ENCODE measurements at places on chromosomes 13 and 19.

GRCh38 chr19:43148233-43148632, 38.1 kb downstream of the PSG5 start:
- DNase-seq, result no peak

GRCh38 chr13:50707628-50708027, 135.9 kb downstream of the DLEU7 start:
- DNase-seq, result no peak

GRCh38 chr19:16370641-16371391, 46.2 kb downstream of the KLF2 start:
- DNase-seq, result no peak

GRCh38 chr19:49927526-49928264, 1.3 kb upstream of the ATF5 start:
- DNase-seq, result no peak

DNA sequence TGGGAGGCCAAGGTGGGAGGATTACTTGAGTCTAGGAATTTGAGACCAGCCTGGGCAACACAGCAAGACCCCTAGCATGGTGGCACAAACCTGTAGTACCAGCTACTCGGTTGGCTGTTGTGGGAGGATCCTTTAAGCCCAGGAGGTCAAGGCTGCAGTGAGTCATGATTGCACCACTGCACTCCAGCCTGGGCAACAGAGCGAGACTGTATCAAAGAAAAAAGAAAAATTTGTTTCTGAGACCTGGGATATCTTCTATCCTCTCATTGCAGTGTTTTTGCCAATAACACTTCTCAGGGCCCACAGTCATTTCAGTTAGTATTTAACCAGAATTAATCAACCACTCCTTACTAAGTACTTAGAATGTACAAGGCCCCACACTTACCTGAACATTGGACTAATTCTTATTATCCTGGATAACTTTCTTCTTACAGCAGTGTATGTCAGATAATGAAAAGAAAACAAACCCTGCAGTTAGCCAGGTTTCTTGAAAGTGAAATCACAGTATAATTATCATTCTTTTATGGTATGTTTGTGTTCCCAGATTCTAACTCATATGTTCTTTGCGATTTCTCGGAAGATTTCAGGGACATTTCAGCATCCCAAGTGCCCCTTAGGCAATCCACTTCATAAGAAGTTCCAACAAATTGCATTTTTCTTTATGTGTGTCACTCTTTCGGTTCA, 75.6 kb upstream of the KLF5 start:
- DNase-seq, result no peak

GRCh38 chr13:112053167-112053743, 13.7 kb upstream of the SOX1 start:
- no peak for DNase-seq

DNA sequence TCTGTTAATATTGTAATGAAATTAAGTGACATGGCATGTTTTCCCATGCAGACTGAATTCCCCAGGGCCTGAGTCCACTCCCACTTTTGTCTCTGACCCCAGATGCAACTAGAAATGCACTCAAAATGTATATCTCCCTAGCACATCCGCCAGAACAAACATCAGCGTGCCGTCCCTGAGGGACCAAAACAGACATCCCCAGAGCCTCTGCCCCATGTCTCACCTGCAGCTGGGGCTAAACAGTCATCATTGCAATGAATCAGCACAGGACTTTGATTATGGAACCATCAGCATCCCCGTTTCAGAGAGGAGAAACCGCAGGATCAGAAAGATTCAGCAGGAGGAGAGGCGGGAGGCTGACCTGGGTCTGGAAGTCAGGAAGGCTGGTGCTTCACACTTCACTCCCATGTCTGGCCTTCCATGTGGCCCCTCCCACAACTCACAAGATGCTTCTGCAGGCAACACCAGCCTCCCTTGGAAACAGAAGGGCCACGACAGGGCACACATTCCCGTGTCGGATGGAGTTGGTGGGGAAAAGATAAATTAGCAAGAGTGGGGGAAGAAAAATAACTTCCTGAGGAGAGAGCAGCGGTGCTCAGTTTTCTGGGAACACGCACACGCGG, 130.6 kb upstream of the VSTM2B start:
- DNase-seq, result no peak

GRCh38 chr19:32222556-32222955, 122.9 kb upstream of the ZNF507 start:
- no peak for DNase-seq

- DNase-seq, result no peak
These were observed 23.0 kb downstream of the GPC6 start for GRCh38 chr13:93249364-93250306.

DNA sequence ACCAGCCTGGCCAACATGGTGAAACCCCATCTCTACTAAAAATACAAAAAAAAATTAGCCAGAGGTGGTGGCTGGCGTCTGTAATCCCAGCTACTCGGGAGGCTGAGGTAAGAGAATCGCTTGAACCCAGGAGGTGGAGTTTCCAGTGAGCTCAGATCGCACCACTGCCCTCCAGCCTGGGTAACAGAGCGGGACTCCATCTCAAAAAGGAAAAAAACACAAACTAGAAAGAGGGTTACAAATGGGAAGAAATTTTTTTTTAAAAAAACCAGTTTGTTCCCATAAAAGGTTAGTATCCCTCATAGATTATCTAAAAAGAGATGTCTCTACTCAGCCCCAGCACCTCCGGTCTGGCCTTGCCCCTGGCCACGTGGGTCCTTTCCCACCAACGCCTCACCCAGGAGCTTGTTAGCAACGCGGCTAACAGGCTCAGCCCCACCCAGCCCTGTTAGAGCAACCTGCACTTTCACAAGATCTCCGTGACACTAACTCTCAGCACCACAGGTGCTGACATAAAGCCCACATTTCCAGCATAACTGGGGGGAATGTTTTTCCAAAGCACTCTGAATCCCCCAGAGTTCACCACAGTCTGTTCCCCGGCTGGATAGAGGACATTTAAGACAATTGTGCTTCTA, 4.3 kb downstream of the DMKN start:
- no peak for DNase-seq

DNA sequence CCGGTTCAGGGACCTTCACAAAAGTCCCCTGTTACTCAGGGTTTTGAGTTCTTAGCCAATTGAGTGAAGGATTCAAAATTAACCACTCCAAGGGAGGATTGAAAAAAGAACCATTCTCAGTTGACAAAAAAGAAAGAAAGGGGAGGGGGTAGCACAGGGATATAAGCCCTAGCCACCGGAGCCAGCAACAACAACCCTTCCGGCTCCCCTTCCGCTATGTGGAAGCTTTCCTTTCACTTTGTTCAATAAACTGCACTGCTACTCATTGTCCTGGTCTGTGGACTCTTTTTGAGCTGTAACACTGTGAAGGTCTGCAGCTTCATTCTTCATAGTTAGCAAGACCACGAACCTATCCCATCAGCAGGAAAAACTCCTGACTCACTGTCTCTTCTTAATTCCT, 1488.1 kb upstream of the PRR20A start:
- DNase-seq, result no peak

DNA sequence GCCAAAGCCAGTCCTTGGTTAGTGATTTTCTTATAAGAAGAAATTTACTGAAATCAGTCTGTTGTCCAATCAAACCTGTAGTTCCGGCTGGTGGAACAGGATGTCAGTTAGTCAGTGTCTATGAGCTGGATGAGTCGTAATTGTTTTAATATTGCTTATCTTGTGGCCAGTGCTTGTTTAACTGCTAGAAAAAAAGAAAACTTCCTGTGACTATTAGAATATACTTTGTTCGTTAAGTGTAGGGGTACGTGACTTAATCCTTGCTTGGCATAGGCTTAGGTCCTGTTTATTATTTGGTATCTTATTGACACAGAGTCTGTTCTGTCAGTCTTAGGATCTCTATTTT, 1484.8 kb upstream of the MIR17HG start:
- no peak for DNase-seq

DNA sequence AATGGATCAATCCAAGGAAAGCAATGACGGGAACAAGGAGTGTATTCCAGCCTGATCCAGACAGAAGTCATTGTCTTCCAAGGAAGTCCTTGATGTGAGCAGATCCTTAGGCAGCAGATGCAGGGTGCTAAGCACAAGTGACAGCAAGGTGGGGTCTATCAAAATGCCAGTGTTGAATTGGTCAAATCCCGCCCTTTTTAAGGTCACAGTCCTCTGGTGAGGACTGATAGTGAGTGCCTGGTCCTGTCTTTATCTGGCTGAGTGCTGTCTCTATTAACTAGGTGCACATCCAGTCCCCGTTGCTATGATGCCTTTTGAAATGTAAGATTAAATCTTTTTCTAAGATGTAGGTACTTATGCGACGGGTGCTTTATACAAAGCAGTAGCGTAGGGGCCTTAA, 1.3 kb upstream of the LAMP1 start:
- no peak for DNase-seq

DNA sequence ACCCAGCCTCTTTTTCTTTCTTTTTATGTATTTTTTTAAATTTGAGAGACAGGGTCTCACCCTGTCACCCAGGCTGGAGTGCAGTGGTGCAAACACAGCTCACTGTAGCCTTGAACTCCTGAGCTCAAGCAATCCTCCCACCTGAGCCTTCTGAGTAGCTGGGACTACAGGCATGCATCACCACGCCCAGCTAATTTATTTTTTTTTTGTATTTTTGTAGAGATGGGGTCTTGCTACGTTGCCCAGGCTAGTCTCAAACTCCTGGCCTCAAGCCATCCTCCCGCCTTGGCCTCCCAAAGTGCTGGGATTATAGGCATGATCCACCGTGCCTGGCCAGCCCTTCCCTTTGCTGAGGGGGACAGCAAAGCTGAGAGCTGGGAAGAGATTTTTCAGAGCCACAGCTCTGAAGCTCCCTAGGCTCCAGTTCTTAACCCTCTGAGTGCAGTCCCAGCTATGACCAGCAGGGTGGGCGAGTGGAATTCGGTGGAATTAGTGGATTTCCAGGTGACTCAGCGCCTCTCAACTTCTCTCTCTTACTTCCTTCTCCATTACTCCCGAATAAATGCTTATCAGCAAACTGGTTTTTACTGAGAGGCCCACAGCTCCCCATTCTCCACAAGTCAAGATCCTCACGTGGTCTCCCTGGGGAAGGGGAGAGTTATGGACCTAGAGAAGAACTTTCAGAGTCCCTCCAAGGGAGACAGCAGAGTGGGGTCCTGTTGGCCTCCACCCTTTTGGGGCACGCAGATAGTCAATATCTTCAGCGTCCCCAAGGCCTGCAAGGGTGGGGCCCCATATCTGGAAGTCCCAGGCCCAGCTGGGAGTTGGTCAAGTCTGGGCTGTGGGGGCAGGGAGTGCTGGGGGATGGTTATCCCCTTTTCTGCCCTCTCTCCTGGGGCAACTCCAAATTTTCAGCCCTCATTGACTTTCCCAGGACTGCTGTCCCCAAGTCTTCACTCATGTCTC, 1.2 kb downstream of the BLVRB start:
- DNase-seq, result peak; percentile 78

GRCh38 chr13:32370805-32371204, 55.5 kb downstream of the BRCA2 start:
- DNase-seq, result no peak

DNA sequence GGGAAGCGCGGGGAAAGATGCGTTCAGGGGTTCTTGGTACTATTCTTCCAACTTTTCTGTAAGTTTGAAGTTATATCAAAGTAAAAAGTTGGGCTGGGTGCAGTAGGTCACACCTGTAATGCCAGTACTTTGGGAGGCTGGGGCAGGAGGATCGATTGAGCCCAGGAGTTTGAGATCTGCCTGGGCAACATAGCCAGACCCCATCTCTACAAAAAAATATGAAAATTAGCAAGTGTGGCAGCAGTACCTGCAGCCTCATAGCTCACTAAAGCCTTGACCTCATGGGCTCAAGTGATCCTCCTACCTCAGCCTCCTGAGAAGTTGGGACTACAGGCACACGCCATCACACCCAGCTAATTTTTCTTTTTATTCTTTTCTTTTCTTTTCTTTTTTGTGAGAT, 12.4 kb upstream of the ZNF77 start:
- DNase-seq, result no peak

- DNase-seq, result no peak
These were observed 72.8 kb downstream of the ATP11A start for GRCh38 chr13:112762690-112763080.

DNA sequence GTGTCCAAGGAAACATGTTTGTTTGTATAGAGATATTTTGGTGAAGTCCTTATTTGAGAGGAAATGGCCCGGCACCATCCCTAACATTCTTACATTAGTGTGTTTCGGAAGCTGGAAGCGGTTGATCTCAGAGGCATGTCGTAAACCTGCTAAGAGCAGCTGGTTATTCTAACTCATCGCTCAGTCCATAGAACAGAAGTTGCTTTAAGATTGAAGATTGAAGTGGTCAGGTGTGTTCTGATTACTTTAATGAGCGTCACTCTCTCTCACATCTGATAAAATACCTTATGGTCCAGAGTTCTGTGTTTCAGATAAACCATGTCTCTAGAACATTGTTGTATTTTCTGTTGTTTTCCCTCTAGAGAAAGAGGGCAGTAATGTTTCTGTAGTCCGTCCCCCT, 60.2 kb upstream of the FLT1 start:
- no peak for DNase-seq

DNA sequence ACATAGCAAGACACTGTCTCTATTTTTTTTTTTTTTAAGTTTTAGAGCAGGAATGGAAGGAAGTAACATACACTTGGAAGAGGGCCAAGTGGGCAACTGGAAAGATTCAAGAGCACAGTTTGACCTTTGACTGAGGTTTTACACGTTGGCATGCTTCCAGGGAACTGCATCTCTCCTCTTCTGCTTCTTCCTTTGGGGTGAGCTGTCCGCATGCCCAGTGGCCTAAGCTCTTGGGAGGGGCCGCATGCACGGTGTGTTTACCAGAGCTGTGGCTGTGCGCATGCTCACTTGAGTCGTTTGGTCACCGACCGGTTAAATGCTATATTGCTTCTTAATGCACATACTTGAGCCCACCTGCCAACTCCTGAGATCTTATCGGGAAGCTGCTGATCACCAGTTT, 727.7 kb downstream of the UQCRFS1 start:
- DNase-seq, result no peak

DNA sequence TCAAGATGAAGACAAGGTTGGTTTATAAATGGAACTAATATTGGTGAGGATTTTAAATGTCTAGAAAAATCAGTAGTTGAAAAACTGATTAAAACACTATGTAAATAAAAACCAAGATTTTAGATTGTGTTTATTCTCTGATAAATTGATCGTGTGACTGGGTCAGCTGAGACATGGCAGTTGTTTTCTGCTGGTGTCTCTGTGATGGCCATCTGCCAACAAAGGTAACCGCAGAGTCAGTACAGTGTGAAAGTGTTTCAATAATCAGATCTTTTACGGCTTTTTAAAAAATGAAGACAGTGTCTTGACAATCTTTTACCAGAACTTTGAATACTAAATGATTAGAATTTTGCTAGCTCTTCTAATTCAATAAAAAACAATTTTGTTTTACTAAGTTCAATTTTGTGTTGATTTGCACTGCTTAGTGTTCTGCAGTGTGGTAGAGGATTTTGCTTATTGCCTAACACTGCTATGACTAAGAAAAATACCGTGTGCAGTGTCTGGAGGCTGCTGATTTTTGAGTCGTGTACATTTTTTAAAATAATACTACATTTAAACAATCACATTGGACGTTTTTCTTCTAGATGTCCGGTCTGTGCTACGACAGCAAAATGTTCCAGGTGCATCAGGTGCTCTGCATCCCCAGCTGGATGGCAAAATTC, 32.7 kb upstream of the GPR183 start:
- DNase-seq, result no peak
